ENCODE measurements at places on chromosomes 7 and 10.

DNA sequence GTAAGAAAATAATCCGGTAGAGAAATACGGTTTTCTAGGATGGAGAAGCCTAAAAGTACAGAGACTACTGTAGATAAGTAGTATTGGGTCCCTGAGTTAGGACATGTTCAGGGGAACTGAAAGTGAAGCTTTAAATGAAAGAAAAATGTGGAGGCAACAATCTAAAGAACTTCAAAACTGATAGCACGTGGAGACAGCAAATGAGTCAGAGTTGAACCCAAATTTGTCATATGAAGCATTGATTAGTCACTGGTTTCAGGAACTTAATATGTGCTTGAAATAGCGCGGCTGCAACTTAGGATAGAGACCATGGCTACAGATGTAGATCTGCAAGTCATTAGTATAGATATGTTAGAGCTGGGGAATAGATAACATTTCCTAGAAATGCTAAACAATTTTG is 1138.6 kb upstream of the SORCS1 start:
- H3K27me3 ChIP-seq: no peaks in the 10 kb centered on the region
- no peak for DNase-seq
- no peaks in the 10 kb centered on the region for H3K36me3 ChIP-seq
- no peak overlapping the region for H3K27ac ChIP-seq
- H3K4me3 ChIP-seq: no peak overlapping the region

- no peaks in the 10 kb centered on the region for H3K4me1 ChIP-seq
- no peak overlapping the region for H3K4me3 ChIP-seq
- H3K27me3 ChIP-seq: no peaks in the 10 kb centered on the region
These were observed 376.4 kb downstream of the HTR7 start for GRCh38 chr10:90481326-90481923.

DNA sequence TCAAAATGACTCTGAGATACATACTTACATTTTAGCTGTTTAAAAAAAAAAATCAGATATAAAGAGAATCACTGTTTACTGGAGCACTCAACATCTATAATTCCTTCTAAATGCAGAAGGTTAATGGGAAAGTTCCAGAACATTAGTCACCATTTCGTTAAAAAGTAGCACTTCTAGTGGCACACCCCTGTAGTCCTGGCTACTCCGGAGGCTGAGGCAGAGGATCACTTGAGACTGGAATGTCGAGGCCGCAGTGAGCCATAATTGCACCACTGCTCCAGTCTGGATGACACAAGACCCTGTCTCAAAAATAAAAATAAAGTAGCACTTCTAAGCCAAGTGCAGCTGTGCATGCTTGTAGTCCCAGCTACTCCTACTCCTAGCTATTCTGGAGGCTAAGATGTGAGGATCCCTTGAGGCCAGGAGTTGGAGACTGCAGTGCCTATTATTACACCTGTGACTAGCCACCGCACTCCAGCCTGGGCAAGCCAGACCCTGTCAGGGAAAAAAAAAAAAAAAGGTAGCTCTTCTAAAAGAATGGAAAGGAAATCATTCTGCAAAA is 2.2 kb downstream of the FGFBP3 start:
- peaks cover 28% of the 10 kb centered on the region for H3K36me3 ChIP-seq
- no peaks in the 10 kb centered on the region for H3K4me1 ChIP-seq
- peak overlapping the region; percentile 91 for H3K4me3 ChIP-seq
- H3K27ac ChIP-seq: no peak overlapping the region
- no peak for DNase-seq

GRCh38 chr7:101386558-101387231 is 24.0 kb downstream of the COL26A1 start:
- H3K27me3 ChIP-seq: no peaks in the 10 kb centered on the region
- peak; percentile 62 for DNase-seq
- no peak overlapping the region for H3K4me3 ChIP-seq
- peaks cover 16% of the 10 kb centered on the region for H3K36me3 ChIP-seq

- H3K4me3 ChIP-seq: no peak overlapping the region
- no peak overlapping the region for H3K27ac ChIP-seq
- no peaks in the 10 kb centered on the region for H3K4me1 ChIP-seq
- no peaks in the 10 kb centered on the region for H3K36me3 ChIP-seq
These were observed 37.8 kb upstream of the CHST15 start for GRCh38 chr10:124131172-124131571.

DNA sequence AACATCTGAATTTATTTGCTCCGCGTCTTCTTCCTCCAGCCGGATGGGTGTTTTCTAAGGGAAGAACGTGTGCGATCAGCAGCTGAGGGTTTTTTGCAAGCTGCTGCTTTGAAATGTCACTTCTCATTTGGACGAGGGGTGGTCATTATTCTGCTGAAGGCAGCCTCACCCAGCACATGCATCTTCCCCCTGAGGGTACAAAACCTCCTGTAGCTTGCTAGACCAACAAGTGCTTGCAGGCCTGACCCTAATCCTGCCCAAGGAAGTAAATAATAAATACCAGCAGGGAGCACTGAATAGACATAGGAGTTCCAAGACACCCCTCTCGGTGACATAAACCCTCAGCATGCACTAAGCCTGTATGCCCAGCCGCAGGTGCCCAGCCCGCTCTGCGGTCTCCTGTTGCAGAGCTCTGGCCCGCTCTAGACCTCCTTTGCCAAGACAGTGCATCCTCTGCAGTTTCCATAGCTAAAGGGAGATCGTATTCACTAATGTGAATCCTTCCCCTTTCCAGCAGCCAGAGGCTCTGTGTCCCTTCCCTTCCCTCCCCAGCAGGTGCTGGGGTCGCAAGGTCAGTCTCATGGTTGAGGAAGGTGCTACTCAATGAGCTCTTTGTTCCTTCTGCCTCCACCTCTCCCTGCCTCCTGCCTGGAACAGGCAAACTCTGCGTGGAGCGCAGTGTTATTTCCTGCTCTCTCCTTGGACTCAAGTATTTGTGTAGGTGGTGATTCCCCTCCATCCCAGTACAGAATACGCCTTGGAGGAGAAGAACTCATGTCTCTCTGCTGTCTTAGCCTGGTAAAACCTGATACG is 36.6 kb downstream of the SBDS start:
- no peak for DNase-seq
- H3K4me3 ChIP-seq: no peak overlapping the region
- H3K27ac ChIP-seq: no peak overlapping the region
- H3K4me1 ChIP-seq: no peaks in the 10 kb centered on the region

GRCh38 chr10:127906548-127907377 is at the start of gene PTPRE:
PTPRE (plus strand) TSS chr10:127907103; CDS start chr10:128040882, 133,779 bp downstream.
- H3K4me1 ChIP-seq: no peaks in the 10 kb centered on the region
- DNase-seq: peak; percentile 81
- H3K27ac ChIP-seq: no peak within 1 kb of the TSS
- no peaks in the 10 kb centered on the region for H3K27me3 ChIP-seq
- no peaks in the 10 kb centered on the region for H3K36me3 ChIP-seq

DNA sequence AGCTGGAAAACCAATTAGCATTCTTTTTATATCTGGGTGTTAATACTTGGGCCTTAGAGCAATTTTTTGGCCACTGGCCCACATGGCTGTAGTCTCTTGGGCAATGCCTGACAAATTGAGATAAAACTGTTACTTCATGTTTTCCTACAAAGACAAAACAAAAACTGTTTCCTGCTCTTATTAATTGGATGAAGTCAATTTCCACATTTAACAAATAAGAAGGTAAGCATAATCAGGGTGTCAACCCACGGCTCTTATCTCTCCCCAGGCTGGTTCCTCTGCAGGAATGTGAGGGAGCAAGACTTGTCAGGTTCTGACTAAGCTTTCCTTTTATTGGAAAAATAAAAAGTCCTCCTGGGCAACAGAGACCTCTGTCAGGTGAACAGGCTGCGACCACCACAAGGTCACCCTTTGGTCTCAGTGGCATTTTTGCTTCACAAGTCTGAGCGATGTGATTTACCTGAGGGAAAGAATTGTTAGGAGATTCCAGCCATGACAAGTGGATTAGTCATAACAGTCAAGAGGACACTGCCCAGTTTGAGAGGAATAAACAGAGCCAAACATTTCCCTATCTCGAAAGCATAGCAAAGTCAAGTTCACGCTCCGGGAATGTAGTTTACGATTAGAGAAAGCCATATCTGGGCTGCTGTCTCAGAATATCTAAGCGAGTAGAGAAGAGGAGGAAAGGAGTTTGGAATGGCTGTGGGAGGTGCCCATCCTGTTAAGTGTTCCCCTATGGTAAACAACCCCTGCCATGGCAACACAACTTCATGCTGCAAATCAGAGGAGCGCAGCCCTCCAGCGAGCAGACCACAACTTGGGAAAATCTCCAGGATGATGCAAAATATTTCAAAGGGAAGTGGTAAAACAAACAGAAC is 144.4 kb downstream of the TES start:
- H3K27ac ChIP-seq: no peak overlapping the region
- peak; percentile 42 for DNase-seq
- H3K36me3 ChIP-seq: no peaks in the 10 kb centered on the region
- H3K4me3 ChIP-seq: no peak overlapping the region
- no peaks in the 10 kb centered on the region for H3K27me3 ChIP-seq
- H3K4me1 ChIP-seq: no peaks in the 10 kb centered on the region

DNA sequence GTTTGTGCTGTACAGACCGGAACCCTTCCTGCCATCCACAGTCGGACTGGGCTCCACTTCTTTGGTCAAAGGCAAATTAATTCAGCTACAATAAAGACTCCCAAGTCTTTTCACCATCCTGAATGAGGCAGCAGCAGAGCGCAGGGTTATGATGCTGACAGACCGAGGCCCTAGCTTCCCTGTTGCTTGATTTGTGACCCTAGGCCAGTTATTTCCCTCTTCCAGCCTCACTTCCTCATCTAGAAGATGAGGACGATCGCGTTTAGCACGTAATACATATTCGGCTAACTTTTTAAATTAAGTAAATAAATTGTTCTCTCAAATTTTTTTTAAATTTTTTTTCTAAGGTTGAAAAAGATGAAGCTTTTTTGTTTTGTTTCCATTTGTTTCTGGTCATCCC is 18.1 kb downstream of the ADRB1 start:
- H3K27me3 ChIP-seq: no peaks in the 10 kb centered on the region
- no peaks in the 10 kb centered on the region for H3K4me1 ChIP-seq
- H3K36me3 ChIP-seq: no peaks in the 10 kb centered on the region
- no peak for DNase-seq
- H3K4me3 ChIP-seq: no peak overlapping the region
- no peak overlapping the region for H3K27ac ChIP-seq

GRCh38 chr7:151339651-151340382 is 1.8 kb upstream of the NUB1 start:
- H3K4me3 ChIP-seq: no peak overlapping the region
- peaks cover 2% of the 10 kb centered on the region for H3K36me3 ChIP-seq
- H3K27ac ChIP-seq: no peak overlapping the region
- peaks cover 2% of the 10 kb centered on the region for H3K27me3 ChIP-seq

DNA sequence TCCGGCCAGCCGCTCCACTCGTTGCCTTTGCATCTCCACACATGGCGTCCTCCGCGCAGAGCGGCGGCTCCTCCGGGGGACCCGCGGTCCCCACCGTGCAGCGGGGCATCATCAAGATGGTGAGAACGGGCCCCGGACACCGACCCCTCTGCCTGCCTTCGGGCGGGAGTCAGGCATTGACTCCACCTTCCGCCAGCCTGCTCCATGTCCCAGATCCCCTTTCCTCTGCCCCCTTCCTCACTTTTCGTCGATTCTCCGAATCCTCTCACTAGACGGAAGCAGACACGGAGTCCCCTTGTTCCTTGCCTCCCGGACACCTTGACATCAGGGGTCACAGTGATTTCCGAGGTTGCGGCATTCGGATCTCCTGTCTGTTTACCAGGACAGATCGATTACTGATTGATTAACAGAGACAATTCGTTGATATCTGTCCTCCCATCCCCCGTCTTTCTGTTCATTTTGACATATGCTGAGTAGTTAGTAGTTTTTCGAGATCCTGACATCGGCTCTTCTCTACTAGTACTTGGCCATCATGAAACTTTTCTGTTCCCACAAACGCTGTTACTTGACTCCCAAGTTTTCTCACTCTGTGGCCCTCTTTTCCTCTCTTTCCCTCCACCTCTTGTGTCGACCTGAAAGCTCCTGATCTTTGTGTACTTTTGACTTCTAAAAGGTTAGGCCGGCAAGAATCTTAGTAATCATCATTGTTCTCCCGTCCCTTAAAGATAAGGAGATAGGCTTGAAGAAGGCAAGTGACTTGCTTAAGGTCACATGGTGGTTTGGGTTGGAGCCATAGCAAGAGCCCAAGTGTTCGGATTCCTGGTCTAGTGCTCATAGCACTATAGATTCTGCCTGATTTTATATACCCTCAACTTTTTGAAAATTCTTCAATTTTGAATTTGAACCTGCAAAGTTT is 597 bp downstream of the SND1 start:
- H3K4me1 ChIP-seq: no peaks in the 10 kb centered on the region
- no peak overlapping the region for H3K27ac ChIP-seq
- peaks cover 8% of the 10 kb centered on the region for H3K36me3 ChIP-seq

DNA sequence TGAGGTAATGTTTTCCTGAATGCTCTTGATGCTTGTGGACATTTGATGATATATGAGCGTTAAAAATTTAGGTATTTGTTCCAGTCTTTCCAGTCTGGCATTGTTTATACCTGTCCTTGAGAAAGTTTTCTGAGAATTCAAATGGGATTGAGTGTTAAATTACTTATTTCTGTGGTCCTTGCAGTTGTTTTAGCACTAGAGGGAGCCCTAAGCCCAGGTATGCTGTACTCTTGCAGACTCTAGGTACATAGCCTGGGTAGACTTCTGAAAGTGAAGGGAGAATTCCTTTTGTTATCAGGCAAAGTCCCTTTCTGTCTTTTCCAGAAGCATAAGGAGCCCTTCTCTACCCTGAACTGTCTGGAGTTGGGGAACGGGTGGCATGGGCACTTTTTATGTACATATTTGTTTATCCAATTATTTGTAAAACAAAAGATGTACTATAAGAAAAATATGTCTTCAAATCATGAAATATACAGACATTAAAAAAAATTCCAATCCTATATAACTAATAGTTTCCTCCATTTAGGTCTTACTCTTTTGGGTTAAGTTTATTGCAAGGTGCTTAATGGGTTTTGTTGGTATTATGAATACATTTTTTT is 262.1 kb downstream of the ATRNL1 start:
- H3K4me1 ChIP-seq: no peaks in the 10 kb centered on the region
- no peak overlapping the region for H3K27ac ChIP-seq
- H3K27me3 ChIP-seq: no peaks in the 10 kb centered on the region
- H3K36me3 ChIP-seq: no peaks in the 10 kb centered on the region
- peak; percentile 64 for DNase-seq

- H3K27ac ChIP-seq: peak overlapping the region; percentile 68
- H3K36me3 ChIP-seq: peaks cover 3% of the 10 kb centered on the region
- H3K4me1 ChIP-seq: peaks cover 4% of the 10 kb centered on the region
These were observed 52.8 kb downstream of the P4HA1 start for GRCh38 chr10:73043766-73044377.

- H3K4me1 ChIP-seq: peaks cover 3% of the 10 kb centered on the region
- H3K36me3 ChIP-seq: no peaks in the 10 kb centered on the region
- H3K27me3 ChIP-seq: no peaks in the 10 kb centered on the region
These were observed 135.4 kb downstream of the MYOF start for GRCh38 chr10:93346694-93347093.

DNA sequence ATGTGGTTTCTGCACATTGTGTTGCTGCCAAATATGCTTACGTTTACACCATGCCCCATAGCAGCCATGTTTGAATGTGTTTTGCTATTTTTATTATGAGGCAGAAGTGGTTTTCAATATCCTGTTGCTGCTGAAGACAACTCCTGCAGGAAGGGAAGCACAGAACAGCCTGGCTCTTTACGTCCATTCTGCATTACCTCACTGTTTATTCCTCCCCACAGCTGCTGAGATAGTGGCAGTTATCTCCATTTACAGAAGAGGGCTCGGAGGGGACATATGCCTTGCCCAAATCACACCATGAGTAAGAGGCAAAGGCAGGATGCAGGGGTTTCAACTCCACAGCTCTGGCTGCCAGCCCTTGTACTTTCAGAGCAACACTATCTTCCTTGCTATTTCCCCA is 35.3 kb downstream of the PLPP4 start:
- H3K4me3 ChIP-seq: no peak overlapping the region
- H3K27me3 ChIP-seq: no peaks in the 10 kb centered on the region
- no peaks in the 10 kb centered on the region for H3K36me3 ChIP-seq
- H3K27ac ChIP-seq: no peak overlapping the region

Measured in H9 (cell line).